ENCODE measurements at places on chromosomes 6 and 20.

DNA sequence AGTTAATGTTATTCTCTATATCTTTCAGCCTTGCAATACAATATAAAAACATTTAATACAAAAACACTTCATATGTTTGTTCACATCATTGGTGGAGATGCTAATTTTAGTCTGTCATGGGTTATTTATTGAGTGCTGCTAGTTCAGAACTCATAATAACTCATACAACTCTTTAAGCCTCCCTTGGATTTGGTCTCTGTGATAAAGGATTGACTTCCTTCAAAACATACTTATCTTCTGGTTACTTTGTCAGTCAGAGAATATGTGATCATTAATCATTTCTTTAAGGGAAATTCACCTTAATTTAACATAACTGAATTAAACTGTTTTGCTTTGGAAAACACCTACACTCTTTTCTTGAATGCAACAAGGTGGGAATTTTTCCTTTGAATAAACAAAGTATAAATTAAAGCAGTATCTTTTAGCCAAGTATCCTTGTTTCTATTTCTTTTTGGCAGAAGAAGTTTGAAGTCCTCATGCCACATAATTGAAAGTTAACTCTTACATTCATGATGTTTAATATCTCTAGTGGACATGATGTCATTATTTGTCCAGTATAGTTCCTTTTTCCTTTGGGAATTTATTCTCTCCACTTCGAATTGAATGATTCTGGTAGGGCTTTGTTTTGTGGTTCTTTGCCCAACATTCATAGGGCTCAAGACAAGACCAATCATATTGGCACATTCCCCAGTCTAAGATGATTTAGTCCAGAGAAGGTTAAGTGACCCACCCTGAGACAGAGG, 133.2 kb upstream of the CENPW start:
- no peak for DNase-seq

DNA sequence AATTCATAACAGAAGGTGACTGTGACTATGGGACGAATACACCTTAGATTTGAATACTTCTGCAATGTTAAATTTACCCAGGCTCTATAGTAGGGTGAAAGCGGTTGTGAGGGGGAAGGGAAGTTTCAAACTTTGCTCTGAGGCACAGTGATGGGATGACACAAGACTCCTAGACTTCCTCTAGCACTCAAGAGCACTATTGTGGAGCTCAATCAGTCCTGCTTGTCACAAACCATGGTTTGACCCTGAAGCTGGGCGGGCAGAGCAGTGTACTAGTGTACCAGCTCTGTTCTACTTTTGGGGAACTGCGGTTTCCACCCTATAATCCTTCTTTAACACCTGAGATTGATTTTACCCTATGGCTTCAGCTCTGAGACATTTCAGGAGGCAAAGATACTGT, 17.1 kb downstream of the TRIM27 start:
- no peak for DNase-seq

- peak; percentile 56 for DNase-seq
Measured at GRCh38 chr6:53734473-53735299, 60.1 kb upstream of the LRRC1 start.

- no peak for DNase-seq
Measured at GRCh38 chr6:38021571-38021970, 202.0 kb downstream of the ZFAND3 start.

DNA sequence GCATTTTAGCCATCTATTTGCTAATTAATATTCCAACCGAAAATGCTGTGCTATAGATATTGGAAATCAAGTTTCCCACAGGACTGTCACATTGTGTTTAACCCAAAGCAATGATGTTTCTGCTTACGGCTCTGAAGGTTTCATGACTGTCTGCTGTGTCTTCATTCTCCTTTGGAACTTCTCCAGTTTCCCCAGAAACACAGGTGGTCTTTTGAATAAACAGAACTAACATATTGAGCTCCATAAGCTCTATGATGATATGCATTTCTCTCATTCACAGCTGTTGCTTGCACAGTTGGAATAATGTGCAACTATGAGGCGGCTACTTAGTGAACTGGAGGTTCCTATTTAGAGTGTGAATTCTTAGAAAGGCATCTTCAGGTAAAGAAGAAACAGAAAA, 266.0 kb upstream of the ID4 start:
- no peak for DNase-seq

GRCh38 chr6:31729979-31730630, 1.0 kb upstream of the DDAH2 start:
- DNase-seq = peak; percentile 91

- DNase-seq = no peak
Measured at GRCh38 chr6:15957655-15958169, 171.2 kb upstream of the MYLIP start.

DNA sequence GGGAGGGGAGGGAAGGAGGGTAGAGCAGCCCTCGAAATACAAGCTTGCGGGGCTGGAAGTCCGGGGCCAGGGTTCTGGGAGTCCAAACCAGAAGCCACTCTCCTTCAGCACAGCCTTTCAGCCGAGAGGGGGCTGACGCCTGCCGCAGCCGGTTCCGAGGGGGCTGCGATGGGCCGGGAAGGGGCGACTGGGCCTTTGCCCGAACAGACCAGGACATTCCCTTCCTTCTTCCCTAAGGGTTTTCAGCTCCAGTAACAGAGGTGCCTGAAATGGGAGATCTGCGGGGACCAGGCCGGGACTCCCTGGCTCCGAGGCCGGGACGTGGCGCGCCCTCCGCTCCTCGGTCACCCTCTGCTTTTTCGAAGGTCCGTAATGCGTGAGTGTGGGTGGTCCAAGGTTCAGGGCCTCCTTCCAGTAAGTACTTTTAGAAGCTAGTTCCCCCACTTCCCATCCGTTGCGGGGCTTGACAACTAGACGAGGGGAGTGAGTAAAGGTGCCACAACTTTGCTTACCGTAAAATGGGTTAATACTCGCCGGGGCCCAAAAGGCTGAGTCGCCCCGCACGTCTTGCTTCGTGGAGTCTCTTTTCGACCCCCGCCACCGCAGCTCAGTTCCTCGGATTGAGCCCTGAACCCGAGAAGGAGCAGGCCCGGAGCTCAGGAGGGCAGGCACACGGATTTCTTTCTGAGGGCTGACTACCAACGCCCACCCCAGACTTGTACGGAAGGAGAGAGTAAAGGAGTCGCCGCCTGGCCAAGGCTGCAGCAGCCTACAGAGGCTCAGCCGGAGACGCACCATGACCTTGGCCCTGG, 2.9 kb upstream of the OLIG3 start:
- DNase-seq = no peak

GRCh38 chr6:90003069-90003795, 109.0 kb downstream of the GJA10 start:
- DNase-seq = no peak

- DNase-seq = no peak
Measured at GRCh38 chr6:167746975-167747374, 79.7 kb upstream of the AFDN start.

- peak; percentile 26 for DNase-seq
Measured at GRCh38 chr6:5303682-5304081, 42.4 kb downstream of the FARS2 start.

- no peak for DNase-seq
Measured at GRCh38 chr6:139872665-139873064, 498.2 kb upstream of the CITED2 start.

DNA sequence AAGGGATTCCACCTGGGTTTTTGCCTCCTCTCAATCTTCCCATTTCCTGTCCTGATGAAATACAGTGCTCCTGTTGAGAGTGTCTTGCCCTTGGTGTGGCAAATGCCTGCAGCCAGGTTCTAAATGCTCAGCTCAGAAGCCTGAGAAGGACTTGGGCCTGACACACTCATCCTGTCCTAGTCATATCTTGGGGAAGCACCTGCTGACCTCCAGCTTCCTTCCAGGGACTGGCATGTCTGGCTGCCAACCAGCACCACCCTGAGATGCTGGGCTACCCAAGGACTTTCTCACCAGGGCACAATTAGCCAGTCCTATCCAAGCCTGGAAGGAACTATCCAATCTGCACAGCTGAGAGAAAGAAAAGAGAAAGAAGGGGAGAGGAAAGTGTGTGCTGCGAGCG, 43.4 kb downstream of the LRFN2 start:
- DNase-seq = no peak

- DNase-seq = no peak
Measured at GRCh38 chr6:69861986-69862385, 4.4 kb upstream of the COL19A1 start.

GRCh38 chr6:57242505-57242904, 20.4 kb upstream of the RAB23 start:
- no peak for DNase-seq

DNA sequence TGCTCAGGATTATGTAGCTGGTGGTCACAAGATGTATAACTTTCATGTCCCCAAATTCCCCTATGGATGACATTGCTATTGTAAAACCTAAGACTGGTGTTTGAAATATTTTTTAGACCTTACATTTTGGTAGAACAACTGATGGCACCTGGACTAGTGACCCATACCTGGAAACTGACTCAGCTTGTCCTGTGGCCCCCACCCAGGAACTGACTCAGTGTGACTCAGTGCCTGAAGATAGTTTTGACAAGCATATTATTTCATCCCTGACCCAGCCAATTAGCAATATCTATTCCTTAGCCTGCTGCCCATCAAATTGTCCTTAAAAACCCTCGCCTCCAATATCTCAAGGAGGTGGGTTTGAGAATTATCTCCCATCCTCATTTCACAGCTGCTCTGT, 90.9 kb upstream of the GRIK2 start:
- no peak for DNase-seq

- no peak for DNase-seq
Measured at GRCh38 chr6:156589281-156589680, 187.9 kb upstream of the ARID1B start.

DNA sequence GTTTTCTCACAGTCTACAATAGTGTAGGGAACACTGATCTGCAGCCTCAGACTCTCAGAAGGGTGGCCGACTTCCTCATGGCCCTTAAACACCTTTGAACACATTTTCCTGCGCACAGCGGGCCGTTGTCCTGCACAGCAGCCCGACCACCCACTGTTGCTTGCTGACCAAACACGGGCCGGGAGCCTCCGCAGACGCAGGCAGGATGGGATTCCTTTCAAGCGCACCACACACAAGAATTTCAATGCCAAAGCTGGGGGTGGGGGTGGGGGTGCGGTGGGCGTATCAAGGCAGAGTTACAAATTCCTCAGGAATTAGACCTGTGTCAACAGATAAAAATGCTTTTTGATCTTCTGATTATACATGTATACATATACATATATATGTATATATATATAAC, 74.5 kb downstream of the HUS1B start:
- no peak for DNase-seq

DNA sequence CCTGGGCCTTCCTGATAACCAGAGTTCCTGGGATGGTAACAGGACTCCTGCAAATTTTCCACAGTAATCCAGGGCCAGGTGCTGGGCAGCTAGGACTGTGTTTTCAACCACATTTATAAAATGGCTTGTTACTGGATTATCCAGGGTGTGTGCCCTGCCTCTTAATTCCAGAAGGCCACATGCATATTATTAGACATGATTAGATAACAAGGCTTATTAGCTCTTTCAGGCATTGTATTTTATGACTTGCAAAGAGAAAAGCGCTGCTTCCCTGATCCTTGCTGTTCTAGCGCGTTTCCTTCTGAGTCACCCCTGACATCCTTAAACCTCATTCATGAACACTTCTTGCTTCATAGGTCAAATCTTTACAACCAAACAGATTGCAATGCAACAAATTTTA, 208.6 kb downstream of the UST start:
- no peak for DNase-seq

GRCh38 chr20:45957021-45957941, 14.7 kb downstream of the ZNF335 start:
- no peak for DNase-seq

DNA sequence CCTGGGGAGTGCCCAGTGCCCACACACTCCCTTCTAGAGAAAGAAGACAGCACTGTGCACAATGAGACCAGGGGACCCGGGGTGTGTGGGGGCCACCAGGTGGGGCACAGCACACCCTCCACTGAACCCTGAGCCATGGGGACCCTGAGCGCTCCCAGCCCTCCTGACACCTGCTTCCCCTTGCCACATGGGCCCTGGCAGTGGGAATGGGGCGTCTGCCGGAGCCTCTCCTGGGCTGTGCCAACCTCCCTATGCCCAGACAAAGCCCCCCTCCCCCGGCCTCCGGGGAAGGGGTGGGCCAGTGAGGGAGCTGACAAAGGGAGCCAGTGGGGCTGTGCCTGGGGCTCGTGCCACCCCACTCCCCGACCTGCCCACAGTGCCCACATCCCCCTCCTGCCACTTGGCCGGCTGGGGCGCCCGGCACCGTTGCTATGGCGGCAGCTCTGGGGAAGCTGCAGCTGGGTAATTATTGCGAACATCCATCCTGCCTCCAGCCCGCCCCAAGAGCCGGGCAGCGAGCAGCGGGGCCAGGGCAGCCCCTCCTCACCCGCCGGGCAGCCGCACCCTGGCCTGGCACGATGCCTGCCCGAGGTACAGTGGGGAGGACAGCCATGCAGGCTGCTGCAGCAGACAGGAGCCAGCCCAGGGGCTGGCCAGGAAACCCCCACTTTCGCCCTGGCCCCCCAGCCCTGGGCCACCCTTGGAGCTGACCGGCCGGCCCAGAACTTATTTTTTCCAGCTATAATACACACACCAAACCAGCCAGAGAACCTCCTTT, 41.9 kb upstream of the NOL4L start:
- DNase-seq = peak; percentile 36

- DNase-seq = peak; percentile 74
Measured at GRCh38 chr6:35146453-35146852, 5.3 kb upstream of the TCP11 start.

DNA sequence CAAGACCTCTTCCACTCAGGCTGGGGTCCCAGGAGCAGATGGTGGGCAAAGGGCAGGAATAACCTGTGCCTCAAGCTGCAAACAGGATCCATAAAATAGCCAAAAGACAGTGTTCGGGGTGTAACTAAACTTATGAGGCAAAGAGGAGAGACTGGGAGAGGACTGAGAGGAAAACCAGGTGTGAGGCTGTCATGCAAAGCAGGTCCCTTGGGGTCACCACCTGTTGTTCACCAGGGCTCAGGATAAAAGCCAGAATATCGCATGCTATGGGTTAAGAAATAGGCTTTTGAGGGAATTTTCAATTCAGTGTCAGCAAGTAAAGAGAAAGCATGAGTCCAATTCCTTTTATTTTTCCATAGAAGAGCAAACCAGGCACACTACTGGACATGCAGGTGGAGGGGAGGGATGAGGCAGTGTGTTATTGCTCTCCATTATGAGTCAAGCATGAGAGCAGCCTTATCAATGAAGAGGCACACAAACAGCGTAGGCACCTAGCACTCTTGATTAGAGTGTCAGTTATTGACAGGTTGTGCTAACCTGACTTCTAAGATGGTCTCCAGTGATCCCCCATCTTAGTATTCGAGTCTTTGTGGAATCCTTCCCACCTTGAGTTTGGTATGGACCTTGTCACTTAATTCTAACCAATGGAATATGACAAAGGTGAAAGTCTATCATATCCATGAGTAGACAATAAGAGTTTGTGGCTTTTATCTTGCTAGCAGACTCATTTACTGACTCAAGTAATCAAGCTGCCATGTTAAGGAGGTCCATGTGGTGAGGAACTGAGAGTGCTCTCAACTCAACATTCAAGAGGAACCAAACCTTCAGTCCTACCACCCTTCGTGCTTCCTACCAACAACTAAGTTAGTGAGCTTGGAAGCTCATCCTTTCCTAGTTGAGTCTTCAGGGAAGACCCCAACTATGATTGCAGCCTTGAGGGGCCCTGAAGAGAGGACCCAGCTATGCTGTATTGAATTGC, 18.8 kb downstream of the HLA-E start:
- peak; percentile 42 for DNase-seq

All from Karpas-422 (cell line).